ENCODE measurements at places on chromosomes 3 and 15. TPM values are rescaled to one million over a fixed set of nuclear protein-coding genes. Genes with fewer than 3 reads are reported as not detected.

SAXO2 gene
- total RNA-seq: not detected

GRK7 gene
- 0.12 TPM for total RNA-seq

KLF15 gene
- 43.4 TPM for total RNA-seq

GAP43 gene
- 0.47 TPM for total RNA-seq

RAB8B gene
- 10.2 TPM for total RNA-seq

TLR9 gene
- total RNA-seq: not detected

BOC gene
- 15.4 TPM for total RNA-seq

HCLS1 gene
- total RNA-seq: 9.6 TPM

FANCD2 gene
- 2.0 TPM for total RNA-seq

- DNase-seq: no peak
Observed at GRCh38 chr15:85403745-85404144, 23.3 kb downstream of the AKAP13 start.

GRCh38 chr3:31498791-31499190, 33.9 kb upstream of the STT3B start:
- no peak for DNase-seq

DNA sequence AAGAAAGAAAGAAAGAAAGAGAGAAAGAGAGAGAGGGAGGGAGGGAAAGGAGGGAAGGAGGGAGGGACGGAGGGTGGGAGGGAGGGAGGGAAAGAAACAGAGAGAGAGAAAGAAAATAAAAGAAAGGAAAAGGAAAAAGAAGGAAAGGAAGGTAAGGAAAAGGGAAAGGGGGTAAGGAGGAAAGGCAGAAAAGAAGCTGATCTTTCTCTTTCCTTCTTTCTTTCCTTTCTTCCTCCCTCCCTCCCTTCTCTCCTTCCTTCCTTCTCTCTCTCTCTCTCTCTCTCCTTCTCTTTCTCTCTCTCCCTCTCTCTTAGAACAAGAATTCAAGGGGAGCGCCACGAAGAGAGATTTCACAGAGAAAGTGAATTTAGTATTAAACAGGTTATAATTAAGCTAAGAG, 25.8 kb upstream of the TMCC1 start:
- no peak for DNase-seq

DNA sequence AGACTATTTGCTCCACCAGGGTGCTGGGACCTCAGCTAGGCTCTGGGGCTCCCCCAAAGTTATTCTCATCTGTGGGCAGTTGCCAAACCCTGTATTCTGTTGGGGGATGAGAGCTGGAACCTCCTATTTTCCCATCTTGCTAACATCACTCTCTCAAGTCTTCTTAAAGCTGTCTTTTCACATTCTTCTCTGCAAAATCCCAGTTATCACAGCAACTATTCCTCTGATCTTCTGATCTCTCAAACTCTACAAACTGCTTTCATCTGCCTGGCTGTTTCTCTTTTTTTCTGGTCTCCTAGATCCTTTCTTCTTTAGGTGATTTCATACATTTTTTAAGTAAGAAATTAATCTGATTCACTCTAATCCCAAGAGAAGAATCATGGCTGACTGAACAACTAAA, 10.7 kb upstream of the ADAMTSL3 start:
- DNase-seq: no peak

DNA sequence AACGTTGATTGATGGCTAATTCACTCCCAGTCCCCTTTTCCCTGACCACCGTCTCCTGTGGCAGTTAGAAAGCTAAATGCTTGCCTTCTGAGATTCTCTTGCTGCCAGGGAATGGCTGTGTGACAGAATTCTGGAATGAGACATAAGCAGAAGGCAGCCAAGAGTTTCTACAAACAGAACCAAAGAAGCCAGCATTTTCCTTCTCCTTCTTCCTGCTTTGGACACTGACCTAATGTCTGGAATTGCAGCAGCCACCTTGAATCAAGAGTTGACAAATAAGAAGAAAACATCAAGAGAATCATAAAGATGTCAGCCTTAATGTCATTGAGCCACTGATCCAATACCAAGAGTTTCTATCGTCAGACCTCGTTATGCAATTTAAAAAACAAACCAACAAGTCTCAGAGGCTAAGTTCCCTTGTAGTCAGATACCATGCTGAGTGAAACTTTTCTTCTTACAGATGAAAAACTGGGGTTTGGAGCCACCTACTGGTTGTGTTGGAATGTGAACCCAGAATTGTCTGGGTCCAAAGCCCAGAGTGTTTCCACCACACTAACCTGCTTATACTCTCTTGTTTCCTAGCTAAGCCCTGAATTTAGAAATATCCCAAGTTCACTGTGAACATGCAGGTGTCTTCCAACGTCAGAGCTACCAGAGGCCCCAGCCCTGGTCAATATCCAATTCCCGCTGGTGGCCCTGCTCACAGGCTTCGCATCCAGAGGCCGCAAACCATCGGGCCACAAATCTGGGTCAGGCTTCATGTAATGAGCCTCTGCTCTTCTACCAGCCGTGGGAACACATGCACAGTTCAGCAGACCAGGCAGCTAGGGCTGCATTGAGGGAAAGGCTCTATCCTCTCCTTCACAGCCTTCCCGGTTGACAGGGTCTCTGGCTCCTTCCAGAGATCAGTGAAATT, 42.5 kb downstream of the MCF2L2 start:
- no peak for DNase-seq

DNA sequence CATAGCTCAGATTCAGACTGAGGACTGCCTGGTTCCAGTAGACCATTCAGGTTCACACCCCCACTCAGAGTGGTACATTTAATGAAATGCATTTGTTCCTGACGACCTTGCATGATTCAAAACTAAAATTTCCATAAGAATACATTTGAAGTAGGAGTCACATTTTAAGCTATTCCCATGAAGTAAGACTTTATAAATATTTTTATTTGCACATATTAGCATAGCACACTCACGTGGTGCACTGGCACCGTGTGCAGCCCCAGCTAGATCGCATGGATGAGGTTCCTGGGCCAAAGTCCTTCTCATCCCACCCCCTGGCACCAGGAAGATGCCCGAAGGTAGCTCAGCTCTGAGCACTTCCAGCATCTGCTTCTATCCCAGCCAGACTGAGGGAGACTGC, 59.4 kb downstream of the SLCO2A1 start:
- DNase-seq: no peak

- DNase-seq: no peak
Observed at GRCh38 chr3:180678231-180678630, 1.1 kb downstream of the CCDC39 start.

GRCh38 chr15:96171853-96172296, 158.6 kb upstream of the NR2F2 start:
- DNase-seq: no peak

DNA sequence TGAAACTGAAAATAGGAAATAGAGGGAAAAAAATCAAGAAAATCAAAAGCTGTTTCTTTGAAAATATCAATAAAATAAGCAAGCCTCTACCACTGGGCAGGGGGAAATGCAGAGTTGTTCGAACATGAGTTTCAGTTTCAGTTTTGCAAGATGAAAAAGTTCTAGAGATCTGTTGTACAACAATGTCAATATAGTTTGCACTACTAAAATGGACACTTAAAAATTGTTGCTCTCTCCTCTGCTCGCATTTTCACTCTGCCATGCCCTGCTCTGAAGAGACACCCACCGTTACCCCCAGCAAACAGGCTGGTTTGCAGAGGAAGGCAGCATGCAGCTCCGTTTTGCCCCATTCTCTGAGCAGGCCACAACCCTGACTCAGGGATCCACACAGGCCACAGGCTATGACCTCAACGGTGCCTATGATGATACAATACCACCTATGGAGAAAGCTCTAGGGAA, 64.5 kb downstream of the ZNF148 start:
- DNase-seq: no peak

DNA sequence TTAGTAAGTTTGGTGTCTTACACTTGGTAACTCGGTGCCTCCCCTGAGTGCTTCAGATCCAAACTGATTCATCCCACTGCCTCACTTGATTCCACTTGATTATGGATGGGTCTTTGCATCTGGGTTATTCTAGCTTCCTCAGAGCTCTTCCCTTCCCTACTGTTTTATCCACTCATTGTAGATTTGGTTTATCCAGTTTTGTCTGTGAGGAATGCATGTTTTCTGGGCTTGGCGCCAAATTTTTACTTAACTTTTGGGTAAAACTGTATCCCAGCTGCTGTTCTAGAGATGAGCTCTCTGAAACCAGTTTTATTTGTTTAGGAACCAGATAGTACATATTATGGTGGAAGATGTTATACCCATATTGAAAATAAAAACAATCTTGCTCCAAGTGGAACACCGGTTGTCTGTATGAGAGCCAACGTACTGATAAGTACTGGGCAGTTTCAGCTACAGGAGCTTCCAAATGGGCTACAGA, 20.9 kb downstream of the RAD54L2 start:
- peak; percentile 60 for DNase-seq

GRCh38 chr3:125000661-125001060, 55.1 kb downstream of the HEG1 start:
- no peak for DNase-seq

DNA sequence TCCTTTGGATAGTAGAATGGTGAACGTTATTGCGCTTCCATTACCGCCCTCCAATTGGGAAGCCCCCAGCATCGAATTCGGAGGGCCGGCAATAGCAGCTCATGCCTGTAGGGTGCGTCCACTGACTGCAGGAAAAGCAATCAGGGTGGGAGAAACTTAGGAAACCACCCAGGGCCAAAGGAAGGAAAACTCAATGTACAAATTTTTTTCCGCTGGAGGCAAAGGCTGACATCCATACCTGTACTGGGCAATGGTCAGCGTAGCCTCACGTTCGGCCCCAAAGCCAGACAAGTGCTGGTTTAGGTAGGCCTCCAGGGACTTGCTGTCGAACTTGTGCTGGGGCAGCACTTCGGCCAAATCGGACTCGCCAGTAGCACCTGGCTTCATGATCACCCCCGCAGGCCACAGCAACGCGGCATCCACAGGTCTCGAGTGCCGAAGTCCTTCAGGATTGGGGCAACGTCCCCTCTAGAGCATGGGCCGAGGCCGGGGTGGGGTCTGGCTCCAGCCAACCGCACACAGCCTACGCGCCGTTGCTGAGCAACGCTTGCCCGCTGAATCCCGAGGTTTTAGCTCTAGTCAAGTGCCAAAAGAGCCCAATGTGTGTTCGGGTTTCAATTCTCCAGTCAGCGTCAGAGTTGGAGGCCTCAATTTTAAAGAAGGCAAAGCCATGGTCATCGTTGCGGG, at the start of gene ACAD11:
Gene ACAD11 (minus strand): TSS at position 445 of the 687 bp plus-strand sequence. CDS start 58 bp downstream, at position 387.
- DNase-seq: peak; percentile 81

DNA sequence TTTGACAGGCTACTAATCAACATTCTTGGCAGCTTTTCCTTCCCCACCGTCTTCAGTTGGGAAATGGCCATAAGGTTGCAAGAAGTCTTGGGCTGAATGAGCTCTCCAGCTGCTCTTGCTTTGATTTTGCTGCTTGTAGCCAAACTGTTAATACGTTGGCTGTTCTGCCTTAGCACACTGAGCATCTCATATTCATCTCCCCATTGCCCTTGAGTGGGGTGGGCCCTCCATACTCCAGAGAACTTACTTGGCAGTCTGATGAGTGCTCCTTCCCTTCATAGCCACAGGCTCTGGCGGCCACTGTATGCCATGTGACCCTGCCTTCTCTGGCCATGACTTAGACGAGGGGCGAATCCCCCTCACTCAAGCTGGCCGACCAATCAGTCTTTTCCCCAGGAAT, 25.8 kb upstream of the PAQR5 start:
- DNase-seq: no peak

GRCh38 chr3:176690083-176690869, 507.0 kb downstream of the TBL1XR1 start:
- no peak for DNase-seq

GRCh38 chr15:74364936-74365597, 2.4 kb downstream of the CYP11A1 start:
- DNase-seq: no peak

GRCh38 chr3:69164296-69164695, 41.9 kb upstream of the LMOD3 start:
- DNase-seq: no peak

DNA sequence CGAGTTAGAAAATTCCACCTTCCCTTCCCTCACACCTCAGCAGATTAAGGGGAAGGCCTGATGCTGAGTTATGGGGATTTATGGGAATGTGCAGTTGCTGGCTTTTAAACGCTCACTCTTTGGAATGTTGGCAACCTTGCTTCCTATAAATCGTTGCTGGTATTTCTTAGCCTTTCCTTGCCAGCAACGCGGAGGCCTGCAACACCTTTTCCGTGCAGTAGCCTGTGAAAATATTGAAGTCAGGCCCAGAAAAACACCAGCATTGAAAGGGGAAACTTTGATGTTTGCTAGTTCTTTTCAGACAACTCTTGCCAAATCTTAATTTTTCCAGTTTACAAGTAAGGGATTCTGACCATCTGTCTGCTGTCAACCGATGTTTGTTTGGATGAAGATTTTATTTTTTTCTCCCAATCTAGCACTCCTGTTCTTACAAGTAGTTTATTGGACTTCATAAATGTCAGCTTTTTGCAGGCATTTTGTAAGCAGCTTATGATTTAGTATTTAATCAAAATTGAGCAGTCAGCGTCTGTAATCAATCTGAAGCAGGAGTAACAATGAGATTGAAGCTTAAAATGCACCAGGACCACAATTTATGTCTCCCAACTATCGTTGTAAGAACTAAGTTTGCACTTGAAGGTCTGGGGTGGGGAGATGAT, 251.0 kb downstream of the RPLP1 start:
- no peak for DNase-seq

DNA sequence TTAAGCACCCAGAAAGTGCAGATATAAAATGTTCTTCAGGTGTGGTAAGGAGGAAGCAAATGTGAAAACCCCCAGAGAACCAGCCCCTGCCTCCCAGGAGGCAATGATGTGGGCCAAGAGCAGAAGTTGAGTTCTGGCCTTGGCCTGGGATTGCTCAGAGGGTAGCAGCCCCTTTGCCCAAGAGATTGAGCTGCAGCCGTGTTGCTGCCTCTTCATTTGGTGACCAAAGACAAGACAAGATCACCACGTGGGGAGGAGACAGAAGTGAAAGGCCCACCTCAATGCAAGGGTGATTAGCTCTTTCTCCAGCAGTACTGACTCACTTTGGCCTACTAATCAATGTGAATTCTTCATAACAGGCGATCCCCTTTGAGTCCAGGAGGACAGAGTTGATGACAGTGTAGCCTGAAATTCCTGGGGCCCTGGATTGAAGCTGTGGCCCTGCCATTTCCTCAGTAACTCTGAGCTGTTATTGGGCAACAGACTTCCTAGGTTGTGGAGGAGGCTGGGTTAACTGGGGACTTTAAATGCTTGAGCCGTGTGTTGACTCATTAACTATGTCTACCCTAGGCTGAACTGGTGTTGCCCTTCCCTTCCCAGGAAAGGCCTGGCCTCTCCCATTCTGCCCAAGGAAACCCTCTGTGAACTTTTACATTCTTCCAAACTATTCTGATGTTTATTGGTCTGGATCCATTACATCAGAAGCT, 86.5 kb downstream of the ST6GAL1 start:
- peak; percentile 60 for DNase-seq

GRCh38 chr3:123595396-123596180, 10.7 kb upstream of the HACD2 start:
- no peak for DNase-seq

GRCh38 chr3:27610800-27611525, 111.2 kb downstream of the EOMES start:
- DNase-seq: no peak

DNA sequence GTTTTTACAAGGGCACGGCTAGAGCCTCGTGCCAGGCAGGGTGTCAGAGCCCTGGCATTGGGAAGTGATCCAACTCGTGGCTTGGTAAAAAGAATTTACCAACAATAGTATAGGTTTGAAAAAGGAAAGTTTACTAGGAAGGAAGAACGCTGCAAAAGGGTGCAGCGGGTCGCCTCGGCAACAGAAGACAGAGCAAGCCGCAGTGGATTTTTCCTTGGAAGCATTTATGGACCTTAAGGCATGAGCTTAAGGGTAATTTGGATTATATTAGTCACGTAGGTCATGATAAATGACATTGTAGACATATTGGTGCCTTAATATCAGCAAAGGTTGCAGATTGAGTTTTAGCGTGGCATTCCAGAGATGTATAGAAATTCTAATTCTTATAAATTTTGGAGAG, 163.4 kb upstream of the PPP2R3A start:
- DNase-seq: no peak

- DNase-seq: no peak
Observed at GRCh38 chr15:73727330-73727976, 25.7 kb downstream of the INSYN1 start.
